ENCODE measurements at places on chromosomes 1 and 21.

- DNase-seq = no peak
Observed at GRCh38 chr1:50980505-50980904, 10.5 kb downstream of the CDKN2C start.

DNA sequence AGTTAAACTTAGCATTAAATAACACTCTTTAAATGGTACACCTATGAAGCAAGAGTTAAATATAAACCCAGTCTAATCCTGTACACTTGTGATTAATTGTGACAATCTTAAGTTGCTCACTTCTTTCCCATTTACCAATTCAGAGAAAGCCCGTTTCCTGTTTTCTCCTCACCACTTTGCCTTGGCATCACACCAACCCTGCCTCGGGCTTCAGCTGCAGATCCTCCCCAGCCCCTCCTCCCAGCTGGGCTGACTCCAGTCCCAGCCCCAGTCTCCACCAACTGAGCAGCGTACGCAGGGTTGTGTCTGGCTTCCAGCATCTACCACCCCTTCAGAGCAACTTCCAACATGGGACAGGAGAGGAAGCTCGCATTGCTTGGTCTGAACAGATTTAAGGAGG is 4.1 kb downstream of the PYCR2 start:
- peak; percentile 79 for DNase-seq

DNA sequence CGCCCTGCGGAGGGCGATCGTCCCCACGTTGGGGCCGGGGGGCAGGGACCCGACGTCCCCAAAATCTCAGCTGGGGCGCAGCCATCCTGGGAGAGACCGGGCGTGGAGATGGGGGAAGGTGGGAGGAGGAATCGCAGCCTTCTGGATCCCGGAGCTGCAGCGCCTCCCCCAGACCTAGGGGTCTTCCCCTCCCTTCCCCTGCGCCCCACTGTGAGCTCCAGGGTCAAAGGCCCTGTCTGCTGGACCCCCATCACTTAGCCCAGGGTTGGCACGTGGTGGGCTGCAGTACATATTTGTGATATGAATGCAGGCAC is 90.2 kb upstream of the VAMP3 start:
- no peak for DNase-seq

- no peak for DNase-seq
Observed at GRCh38 chr1:202857136-202857610, 31.8 kb downstream of the RABIF start.

GRCh38 chr1:55860798-55861519 is 645.8 kb upstream of the USP24 start:
- DNase-seq = peak; percentile 25

- DNase-seq = peak; percentile 100
Observed at GRCh38 chr1:198657550-198658064, 18.8 kb downstream of the PTPRC start.

GRCh38 chr1:2981981-2982614 is 39.2 kb upstream of the ACTRT2 start:
- DNase-seq = no peak

DNA sequence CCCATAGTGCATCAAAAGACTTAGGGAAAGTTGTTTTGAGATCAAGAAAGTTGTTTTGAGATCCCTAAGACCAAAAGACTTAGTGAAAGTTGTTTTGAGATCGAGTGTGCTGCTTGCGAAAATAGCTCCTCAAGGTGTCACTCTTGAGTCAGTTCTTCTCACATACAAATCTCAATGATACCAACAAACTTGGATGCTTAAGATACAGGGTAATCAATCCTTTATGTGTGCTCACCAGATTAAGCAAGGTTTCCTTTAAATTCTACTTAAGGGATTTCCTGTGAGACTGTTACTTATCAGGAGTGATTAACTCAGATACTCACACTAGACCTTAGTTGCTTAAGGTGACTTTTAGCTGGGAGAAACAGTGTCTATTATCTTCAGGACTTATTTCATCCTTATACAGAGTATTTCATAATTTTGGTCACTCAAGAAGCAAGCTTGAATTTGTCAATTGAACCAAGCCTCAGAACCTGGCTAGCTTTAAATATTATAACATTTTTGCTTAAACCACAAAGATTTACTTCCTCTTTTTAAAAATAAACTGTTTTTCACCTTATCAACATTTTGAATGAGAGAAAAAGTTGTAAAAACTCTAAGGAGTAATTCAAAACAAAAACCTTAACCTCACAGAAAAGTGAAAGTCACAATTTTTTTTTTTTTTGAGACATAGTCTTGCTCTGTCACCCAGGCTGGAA is 8.0 kb upstream of the RLF start:
- DNase-seq = peak; percentile 48

DNA sequence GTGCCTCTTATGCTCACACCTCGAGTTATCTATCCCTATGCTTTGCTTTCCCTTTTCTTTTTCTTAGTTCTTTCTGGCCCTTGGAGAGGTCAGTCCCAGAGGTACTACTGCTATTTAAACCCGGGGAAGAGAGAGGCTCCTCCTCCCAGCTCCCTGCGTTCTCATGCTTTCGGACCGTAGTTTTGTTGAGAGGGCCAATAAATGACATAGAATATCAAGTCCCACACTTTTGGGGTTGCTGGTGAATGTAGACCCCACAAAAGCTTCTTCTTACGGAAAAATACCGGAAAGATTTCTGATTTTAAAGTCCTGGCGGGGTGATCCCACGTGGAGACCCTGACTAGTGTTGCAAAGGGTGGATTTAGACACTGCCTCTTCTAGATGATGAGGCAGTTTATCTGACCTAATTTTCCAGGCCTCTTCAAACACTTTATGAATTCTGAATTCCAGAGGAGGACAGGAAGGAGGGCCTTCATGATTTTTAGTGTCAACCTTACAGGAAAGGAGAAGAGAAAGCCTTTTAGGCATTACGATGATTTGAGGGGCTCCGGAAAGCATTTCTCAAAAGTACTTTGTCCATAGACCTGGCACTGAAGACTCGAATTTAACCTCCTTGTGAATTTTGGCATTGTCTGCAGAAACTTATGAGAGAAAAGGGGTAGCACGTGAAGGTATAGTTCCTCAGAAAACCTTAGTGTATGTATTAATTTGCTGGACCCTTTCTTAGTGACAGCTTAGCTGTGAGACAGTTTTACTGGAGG is 694 bp downstream of the TMEM167B start:
- DNase-seq = peak; percentile 52

DNA sequence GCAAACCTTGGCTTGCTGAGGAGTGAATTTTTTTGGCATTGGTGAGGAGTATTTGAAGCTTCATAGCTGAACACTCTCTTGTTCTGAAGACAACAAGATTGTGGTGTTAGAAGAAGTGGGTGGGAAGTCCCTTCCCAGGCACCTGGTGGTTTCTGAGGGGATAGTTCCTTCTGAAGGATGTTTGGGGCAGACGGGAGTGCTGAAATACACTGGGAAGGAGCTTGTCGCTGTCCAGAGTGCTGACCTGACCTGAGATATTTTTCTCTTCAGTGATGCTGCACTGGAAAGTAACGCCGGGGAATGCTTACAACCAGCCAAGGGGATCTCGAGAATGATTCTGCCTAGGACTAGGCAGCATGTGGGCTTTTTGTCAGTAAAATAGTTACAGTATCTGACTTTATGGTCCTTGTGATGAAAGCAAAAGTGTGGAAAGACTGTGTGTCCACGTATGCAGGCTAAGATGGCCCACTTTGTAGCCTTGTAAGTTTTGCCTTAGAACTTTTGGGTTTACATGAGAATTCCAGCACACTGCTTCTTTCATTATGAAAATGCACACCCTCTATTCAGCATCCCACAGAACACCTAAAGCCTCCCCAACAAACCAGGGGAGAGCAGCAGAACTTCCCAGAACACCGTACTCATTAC is 33.1 kb upstream of the NFASC start:
- peak; percentile 61 for DNase-seq

DNA sequence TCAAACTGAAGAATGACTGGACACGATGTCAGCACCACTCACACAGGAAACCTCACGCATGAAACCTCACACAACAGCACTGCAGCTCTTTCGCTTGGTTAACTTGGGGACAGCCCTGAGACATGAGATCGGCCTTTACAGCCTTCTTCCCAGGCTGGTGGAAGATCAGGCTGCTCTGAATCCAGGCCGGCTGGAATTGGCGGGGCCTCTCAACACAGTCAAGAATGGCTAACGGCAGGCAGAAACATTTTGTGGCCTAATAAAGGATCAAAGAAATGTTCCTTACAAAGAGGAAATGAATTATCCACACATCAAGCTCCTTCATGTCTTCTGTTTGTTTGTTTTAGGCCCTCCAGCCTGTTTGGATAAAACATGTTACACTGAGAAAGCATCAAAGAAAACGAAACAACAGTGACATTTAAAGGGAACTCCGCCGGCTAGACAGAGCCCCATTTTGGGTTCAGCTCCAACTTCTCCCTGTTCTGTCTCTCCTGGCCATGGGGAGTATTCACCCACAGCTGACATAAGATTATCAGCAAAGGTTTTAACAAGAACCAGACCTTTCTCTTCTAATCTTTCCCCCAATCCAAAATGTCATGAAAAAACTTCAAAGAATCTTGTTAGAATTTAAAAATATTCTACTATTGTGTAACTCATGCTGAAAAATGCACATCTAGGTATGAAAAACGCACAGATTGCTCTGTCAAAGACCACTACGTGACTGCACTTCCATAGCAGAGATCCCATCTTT is 131.2 kb downstream of the SLC45A1 start:
- peak; percentile 55 for DNase-seq

DNA sequence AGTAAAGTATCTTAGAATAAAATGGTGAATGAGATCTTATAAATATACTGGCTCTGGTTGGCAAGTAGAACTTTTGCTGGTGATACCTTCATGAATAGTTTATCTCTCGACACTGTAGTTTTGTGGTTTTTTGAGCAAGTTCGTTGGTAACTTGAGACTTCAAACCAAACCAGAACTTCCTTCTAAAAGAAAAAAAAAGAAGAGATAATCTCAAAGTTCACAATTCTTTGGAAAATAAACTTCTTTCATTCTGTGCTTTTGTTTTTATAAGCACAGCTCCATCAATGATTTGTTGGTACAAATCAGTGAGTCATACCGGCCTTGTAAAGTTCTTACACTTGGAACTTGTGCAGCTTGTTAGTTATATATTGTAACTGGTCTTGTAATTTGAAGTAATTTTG is 2.3 kb downstream of the HIPK1 start:
- DNase-seq = peak; percentile 31

DNA sequence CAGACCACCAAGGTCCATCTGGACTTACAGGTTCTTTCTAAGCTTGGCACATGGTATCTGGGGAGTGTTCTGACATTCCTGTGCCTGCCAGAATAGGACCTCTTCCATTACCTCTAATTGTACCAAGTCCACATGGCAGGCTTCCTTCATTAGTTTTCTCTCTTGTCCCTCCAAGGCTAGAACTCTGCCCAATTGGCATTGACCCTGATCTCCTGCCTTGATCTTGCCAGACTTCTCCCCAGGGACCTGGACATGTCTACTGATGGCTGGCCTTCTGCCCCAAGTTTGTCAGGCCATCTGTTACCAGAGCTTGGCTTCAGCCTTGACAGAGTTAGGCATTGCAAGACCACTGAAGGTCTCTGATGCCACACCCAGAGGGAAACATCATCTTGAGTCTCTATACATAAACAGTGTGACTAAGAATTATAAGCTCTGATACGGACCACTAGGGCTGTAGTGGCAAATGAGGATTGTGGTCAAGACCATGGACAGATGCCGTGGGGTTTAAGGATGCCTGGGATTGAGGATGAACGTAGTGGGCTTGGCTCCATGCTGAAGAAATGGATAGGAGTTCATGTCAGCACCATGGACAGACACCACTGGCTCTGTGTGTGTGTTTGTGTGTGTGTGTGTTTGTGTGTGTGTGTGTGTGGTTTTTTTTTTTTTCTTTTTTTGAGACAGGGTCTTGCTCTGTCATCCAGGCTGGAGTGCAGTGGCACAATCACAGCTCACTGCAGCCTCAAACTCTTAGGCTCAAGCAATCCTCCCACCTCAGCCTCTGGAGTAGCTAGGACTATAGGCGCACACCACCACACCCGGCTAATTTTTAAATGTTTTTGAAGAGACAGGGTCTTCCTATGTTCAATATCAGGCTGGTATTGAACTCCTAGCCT is 19.5 kb upstream of the PSMB2 start:
- peak; percentile 61 for DNase-seq

GRCh38 chr1:155195201-155196102 is 12.2 kb downstream of the THBS3 start:
- no peak for DNase-seq

DNA sequence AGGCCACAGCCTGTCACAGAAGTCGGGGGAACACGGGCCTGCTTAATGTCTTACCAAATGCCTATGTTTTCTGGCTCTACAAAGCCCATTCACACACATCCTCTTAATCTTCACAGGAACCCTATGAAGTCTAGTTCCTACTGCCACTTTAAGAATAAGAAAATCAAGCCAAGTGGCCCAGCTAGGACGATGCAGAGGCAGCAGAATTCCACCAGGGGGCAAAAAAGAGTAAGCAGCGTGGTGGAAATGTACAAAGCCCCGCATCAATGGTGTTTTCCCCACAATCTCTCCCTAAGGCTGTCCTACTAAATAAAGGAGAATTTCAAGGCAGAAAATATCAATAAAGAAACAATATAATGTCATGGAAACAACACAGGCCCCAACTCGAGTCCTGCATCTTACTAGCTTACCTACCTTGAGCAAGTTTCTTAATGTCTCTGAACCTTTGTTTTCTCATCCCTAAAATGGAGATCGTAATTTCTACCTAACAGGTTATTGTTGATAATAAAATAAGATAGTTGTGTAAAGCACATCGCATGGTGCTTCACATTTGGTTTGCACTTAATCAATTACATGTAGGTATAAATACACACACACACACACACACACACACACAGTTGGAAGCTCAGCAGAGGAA is 21.4 kb downstream of the SEC16B start:
- peak; percentile 67 for DNase-seq

GRCh38 chr1:101854271-101854670 is 142.5 kb downstream of the OLFM3 start:
- DNase-seq = no peak

GRCh38 chr1:186531561-186532165 is 70.7 kb upstream of the PDC start:
- peak; percentile 86 for DNase-seq

GRCh38 chr1:30548294-30548693 is 175.1 kb downstream of the MATN1 start:
- DNase-seq = no peak
